Effector CD8-positive, alpha-beta T cell (primary cell): ENCODE measurements at places on chromosomes 7 and 10.

DNA sequence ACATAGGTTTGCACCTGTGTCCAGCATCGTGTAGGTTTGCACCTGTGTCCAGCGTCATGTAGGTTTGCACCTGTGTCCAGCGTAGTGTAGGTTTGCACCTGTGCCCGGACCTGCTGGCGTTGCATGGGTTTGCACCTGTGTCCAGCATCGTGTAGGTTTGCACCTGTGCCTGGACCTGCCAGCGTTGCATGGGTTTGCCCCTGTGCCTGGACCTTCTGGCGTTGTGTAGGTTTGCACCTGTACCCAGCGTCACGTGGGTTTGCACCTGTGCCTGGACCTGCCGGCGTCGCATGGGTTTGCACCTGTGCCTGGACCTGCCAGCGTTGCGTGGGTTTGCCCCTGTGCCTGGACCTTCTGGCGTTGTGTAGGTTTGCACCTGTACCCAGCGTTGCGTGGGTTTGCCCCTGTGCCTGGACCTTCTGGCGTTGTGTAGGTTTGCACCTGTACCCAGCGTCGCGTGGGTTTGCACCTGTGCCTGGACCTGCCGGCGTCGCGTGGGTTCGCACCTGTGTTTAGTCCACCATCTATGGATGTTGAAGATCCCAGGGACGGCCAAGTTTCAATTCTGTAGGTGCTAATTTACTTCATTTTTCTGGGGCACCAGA is 158.0 kb downstream of the WDR37 start:
- DNase-seq = no peak

- no peak for DNase-seq
These were observed 16.7 kb downstream of the LRRN3 start for GRCh38 chr7:111107579-111107978.

GRCh38 chr10:25174461-25175230 is at the start of gene GPR158:
GPR158 (plus strand) TSS chr10:25175001; CDS start chr10:25175421, 420 bp downstream.
- peak; percentile 9 for DNase-seq

DNA sequence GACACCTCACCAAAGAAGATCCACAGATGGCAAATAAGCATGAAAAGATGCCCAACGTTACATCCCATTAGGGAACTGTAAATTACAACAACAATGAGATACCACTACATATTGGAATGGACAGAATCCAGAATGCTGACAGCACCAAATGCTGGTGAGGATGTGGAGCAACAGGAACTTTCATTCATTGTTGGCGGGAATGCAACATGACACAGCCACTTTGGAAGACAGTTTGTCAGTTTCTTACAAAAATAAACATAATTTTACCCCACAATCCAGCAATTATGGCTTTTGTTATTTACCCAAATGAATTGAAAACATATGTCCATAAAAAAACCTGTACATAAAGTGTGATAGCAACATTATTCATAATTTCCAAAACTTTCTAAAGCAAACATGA is 176.8 kb downstream of the C7orf25 start:
- DNase-seq = no peak

DNA sequence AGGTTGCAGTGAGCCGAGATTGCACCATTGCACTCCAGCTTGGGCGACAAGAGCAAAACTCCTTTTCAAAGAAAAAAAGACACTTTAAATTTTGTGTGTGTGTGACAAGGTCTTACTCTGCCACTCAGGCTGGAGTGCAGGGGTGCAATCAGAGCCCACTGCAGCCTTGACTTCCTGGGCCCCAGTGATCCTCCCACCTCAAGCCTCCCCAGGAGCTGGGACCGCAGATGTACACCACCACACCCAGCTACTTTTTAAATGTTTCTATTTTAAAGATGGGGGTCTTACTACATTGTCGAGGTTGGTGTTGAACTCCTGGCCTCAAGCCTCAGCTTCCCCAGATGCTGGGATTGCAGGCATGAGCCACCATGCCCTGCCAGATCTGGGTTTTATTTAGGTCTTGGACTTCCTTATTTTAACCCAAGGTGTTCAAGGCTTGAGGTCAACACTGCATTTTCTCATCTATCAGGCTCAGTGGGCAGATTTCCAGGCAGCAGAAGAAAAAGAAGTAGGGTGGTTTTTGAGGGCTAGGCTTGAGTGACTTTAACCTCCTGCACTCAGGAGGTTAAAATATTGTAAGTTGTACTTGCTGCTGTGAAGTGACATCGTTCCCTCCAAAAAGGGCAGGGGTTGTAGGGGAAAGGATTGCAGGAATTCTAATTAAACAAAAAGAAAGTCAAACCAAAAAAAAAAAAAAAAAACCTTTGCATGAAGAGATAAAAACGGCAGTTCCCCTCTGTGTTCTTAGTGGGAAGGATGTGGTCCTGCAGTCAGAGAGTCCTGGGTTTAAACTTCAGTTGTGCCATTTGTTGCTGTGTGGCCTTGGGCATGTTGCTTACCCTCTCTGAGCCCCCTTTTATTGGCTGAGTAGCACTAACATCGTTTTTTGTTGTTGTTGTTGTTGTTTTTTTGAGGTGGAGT is 71.5 kb downstream of the CARD11 start:
- no peak for DNase-seq

GRCh38 chr7:50305583-50306493 is 1.3 kb downstream of the IKZF1 start:
- no peak for DNase-seq
